ENCODE measurements at places on chromosomes 13 and 19.

DNA sequence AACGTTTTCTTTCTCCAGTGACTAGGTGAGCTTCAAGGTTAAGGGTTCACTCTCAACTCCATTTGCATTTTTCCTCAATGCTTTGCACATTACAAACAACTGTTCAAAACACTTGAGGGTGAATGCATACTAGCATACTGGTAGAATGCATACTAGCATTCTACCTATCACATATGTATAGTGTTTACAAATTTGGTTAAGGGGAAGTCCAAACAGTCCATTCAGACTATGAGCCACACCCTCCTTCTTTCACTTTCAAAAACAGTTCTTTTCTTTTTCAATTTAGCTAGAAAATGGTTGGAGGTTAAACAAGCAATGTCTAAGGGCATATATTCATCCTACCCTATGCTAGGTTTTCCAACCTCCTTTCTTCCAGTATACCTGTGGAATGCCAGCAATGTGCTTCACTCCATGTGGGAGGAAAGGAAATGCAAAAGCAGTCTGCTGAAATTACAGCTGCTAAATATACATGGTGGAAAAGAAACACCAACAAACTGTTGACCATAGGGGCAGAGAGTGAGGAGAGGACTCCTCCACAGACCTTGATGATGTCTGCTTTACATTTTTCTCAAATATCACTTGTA lies 102.6 kb downstream of the DOCK9 start:
- no peak for DNase-seq

DNA sequence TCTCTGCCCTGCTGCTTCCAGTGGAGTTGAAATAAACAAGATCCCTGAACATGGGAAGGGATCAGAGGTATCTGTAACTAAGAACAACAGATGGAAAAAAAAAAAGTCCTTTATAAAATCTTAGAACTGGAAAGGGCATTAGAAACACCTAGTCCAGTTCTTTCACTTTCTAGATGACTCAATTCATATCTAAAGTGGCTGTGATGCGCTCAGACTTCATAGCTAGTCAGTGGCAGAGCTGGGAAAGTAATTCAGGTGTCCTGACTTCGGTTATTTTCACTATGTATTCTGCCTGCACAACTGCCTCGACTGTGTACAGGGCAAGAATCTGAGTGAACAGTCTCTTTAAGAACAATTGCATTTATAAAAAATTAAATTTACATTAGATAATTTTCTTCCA lies 151.8 kb upstream of the TMTC4 start:
- DNase-seq, result no peak

- no peak for DNase-seq
Observed at GRCh38 chr19:54203151-54203611, 2.5 kb downstream of the RPS9 start.

GRCh38 chr13:100176801-100177400 lies 88.0 kb downstream of the PCCA start:
- DNase-seq, result no peak

DNA sequence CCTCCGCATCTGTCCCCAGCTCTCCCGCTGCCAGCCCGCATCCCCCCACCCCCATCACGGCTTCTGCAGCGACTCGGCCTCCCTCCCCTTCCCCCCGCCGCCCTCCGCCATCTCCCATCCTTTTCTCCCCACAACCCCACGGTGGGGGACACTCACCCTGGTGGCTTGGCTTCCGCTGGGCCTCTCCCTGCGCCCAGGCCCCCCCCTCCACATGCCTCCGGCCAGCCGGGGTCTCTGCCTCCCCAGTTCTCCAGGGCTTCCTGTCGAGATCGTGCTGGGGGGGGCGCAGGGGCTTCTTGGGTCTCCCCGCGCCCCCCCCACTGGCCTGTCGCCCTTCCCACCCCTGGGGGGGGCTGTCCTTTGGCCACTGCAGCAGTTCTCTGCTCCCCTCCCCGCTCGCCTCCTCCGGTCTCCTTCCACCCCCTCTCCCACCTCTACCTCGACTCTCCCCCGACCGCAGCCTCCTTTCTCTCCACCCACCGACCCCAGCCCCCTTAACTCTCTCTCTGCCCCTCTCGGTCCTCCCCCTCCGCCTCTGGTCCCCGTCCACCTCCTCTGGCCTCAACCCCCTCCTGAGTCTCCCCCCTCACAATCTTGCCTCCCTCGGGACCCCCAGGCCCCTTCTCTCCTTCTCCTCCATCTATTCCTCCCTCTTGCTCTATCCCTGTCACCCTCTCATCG lies 17.1 kb downstream of the LRRC4B start:
- DNase-seq, result no peak

GRCh38 chr19:17200408-17201079 lies 14.6 kb upstream of the USE1 start:
- no peak for DNase-seq

GRCh38 chr13:95323930-95324662 lies 22.8 kb upstream of the ABCC4 start:
- no peak for DNase-seq

DNA sequence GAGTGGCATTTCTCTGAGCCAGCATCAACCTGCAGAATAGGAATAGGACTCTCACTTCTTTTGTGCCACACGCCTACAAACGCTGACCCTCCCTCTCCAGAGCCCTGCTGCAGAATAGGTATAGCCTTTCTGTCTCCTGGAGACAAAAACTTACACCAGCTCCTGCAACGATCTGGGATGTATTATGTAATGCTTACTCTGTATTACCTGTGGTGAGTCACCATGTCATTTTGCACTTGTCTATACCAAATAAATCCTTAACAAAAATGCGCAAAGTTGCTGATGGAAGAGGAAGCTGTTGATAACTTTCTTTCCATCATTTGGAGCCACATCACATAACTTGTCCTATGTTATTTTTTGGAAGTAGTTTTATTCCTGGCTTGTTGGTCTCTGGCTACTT lies 155.8 kb upstream of the FNDC3A start:
- no peak for DNase-seq

GRCh38 chr19:50633973-50634372 lies 5.7 kb downstream of the SYT3 start:
- no peak for DNase-seq

DNA sequence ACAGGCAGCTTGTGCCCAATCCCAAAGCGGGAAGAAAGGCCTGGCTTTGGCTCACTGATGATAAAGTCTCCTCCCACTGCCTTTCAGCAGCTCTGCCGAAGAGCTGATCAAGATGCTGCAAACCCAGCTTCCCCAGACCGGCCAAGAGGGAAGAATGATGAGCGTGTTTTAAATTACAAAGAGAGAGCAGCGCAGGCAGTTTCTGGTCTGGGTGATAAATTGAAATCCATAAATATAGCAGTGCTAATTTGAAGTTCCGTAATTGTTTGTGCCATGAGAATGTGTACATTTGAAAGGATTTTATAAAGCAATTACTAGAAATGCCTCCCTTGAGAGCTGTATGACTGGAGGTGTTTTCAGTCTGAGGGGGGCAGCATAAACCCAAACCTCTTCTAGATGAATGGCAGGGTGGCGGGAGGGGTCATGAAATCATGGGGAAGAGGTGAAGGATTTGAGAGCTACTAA lies 171.8 kb downstream of the STK24 start:
- no peak for DNase-seq

DNA sequence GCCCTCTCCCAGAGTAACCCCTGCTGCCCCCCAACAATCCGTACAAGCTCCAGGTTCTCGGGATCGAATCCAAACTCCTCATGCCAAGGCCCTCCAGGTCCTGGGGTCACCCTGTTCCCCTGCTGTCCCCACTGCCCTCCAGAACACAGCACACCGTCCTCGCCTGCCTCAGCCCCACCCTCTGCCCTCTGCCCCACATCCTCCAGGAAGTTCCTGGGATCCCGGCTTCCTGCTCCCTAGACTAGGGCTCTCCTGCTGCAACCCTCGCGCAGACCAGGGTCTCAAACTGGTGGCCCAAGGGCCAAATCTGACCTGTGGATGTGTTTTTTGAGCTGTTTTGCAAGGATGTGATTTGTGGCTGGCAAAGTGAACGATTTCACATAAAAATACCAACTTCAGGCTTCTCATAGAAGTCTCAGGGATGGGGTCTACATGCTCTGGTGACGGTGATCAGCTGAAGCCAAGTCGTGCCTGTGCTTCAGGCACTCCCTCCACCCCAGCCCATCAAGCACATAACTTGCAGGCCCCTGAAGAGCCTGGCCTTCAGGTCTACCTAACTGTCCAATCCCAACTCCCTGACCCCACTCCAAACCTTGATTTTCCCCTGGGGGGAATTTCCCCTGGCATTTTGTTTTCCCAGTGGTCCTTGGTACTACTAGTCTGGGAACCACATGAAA lies 1.8 kb downstream of the RABAC1 start:
- DNase-seq, result no peak

DNA sequence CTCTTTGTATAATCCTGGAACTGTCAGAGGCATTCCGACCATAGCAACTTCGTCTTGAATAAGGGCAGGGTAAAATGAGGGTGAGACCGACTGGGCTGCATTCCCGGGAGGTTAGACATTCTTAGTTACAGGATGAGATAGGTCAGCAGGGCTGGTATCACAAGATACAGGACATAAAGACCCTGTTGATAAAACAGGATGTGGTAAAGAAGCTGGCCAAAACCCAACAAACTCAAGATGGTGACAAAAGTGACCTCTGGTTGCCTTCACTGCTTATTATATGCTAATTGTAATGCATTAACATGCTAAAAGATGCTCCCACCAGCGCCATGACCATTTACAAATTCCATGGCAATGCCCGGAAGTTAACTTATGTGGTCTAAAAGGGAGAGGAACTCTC lies 27.7 kb upstream of the MBNL2 start:
- DNase-seq, result no peak

DNA sequence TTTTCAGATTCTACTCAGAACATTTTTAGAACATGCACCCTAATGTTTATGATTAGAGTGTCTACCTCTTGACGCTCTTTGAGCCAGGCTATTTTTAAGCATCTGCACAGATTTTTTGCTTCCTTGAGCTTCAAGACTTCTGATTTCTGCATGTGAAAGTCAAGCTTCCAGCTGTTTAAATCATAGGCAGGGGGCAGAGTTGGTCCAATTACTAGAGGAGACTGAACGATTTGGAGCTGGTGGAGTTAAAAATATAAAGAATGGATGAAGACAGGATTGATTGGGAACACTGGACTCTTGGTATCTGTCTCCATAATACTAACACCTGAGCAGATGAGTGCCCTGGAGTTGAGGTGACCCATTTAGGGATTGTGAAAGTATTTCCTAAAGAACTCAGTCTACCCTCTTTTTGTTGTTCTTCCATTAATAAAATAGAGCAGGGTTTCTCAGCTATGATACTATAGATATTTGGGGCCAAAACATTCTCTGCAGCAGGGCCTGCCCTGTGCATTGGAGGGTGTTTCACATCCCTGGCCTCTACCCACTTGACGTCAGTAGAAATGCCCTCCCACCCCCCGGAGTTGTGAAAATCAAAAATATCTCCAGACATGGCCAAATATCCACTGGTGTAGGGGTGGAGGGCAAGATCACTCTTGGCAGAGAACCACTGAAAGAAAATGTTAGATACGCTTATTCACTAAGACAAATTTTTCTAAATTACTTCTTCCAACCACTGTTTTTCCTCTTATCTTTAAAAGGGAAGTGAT lies 160.1 kb downstream of the COG6 start:
- no peak for DNase-seq
